SJCRH30 (cell line): ENCODE measurements at places on chromosomes 6 and 20. TPM values are rescaled to one million over a fixed set of nuclear protein-coding genes. Genes with fewer than 3 reads are reported as not detected.

- DNase-seq = peak; percentile 45
Observed at GRCh38 chr6:137218473-137218916, 690 bp downstream of the IFNGR1 start.

DNA sequence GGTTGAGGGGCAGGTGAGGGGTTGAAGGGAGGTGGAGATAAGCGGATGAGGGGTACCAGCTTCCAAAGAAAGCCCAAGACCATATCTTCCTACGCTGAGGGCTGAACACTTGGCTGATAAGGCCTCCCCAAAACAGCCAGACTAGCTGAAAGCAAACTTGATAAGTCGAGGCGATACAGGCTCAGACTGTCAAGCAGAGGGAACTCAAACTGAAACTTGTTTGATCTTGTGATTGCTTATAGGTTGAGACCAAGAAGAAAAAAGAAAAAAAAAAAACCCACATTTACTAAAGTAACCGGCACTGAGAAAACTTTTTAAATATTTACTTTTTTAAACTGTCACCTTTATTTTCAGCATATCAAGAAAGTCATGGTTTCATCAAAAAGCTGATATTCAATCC is 73.6 kb downstream of the TRERF1 start:
- no peak for DNase-seq

GPLD1 gene
- total RNA-seq = 0.23 and 0.59 TPM in 2 replicates

ZBP1 gene
- 0.02 TPM in 1 of 2 replicates, not detected in the other for total RNA-seq

DNA sequence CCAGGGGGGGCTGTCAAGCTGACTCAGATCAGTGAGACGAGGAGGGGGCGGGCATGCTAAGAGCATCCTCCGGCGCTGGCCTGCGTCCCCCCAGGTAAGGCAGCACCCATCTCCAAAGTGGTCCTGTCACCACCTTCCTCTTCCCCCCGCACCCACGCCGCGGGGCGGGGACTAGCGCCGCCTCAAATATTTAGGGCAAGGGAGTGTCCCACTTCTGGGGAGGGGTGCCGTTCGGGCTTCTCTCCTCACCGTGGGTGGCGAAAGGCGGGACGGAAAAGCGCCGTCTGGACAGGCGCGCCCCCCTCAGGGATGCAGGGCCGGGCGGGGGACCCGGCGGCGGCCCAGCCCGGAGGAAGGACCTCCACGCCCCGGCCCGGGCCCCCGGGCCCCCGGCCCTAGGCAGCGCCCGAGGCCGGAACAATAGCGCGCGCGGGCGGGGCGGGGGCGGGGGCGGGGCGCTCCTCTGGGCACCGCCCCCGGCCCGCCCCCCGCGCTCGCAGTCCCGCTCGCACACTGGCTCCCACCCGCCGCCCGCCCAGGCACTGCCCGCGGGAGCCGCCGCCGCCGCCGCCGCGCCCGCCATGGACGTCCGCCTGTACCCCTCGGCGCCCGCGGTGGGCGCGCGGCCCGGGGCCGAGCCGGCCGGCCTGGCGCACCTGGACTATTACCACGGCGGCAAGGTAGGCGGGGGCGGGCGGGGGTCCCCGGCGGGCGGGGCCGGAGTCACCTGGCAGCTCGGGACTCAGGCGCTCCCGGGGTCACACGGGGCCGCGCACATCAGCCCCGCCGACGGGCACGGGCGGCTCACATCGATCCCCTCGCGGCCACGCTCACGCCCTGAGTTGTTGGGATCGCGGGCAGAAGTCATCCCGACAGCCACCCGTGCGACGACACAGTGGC is at the start of gene TOX2:
Gene TOX2, plus strand, starts transcription at position 542 of the 900 bp plus-strand sequence. Its CDS starts 40 bp downstream, at position 582.
- peak; percentile 75 for DNase-seq

DNA sequence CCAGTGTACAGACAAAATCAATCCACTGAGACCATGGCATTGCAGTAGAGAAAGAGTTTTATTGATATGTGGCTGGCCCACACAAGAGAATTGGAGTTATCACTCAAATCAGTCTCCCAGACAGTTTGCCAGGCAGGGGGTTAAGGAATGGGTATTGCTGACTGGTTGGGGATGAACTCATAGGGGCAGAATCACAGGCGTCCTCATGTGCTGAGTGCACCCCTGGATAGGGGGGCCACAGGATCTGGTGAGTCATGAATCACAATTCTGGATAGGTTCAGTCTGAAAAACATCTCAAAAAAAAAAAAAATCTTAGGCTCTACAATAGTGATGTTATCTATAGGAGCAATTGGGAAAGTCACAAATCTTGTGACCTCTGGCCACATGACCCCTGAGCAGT is 29.5 kb upstream of the ILRUN start:
- DNase-seq = no peak

- DNase-seq = peak; percentile 94
Observed at GRCh38 chr20:59222253-59223181, 58.9 kb downstream of the ZNF831 start.

DEK gene
- total RNA-seq = 129 and 142 TPM in 2 replicates

DNA sequence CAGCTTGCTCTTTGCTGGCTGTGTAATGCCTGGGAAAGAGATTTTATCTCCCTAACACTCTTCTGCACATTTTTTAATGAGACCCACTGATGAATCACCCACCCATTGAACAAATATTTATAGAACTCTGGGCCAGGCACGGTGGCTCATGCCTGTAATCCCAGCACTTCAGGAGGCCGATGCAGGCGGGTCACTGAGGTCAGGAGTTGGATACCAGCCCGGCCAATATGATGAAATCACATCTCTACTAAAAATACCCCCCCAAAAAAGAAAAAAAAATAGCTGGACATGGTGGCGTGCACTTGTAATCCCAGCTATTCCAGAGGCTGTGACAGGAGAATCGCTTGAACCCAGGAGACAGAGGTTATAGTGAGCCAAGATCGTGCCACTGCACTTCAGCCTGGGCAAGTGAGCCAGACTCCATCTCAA is 82.1 kb upstream of the SIRPA start:
- DNase-seq = no peak

DNA sequence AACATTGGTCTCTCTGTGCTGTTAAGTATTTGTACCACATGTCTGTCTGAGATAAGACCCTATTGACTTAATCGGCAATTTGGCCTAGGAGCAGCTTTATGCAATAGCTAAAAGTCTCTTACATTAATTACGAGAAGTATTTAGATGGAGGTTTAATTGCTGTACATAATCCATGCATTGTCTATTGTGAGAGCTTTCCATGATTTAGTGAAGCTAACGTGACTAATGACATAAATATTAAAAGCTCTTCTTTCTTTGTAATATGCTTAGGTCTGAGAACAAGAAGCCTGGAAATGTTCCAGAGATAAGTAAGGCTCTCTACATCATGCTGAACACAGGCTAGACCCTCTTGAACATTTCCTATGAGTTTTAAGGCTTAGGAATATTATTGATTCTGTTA is 32.7 kb upstream of the FAM83B start:
- DNase-seq = no peak

GRCh38 chr20:57136734-57137133 is 129.7 kb downstream of the BMP7 start:
- DNase-seq = no peak

- no peak for DNase-seq
Observed at GRCh38 chr6:127762284-127762683, 138.6 kb downstream of the THEMIS start.

EEF1A2 gene
- total RNA-seq = 0.76 and 1.4 TPM in 2 replicates

- peak; percentile 80 for DNase-seq
Observed at GRCh38 chr6:27873021-27873940, 38.9 kb downstream of the OR2B2 start.

DNA sequence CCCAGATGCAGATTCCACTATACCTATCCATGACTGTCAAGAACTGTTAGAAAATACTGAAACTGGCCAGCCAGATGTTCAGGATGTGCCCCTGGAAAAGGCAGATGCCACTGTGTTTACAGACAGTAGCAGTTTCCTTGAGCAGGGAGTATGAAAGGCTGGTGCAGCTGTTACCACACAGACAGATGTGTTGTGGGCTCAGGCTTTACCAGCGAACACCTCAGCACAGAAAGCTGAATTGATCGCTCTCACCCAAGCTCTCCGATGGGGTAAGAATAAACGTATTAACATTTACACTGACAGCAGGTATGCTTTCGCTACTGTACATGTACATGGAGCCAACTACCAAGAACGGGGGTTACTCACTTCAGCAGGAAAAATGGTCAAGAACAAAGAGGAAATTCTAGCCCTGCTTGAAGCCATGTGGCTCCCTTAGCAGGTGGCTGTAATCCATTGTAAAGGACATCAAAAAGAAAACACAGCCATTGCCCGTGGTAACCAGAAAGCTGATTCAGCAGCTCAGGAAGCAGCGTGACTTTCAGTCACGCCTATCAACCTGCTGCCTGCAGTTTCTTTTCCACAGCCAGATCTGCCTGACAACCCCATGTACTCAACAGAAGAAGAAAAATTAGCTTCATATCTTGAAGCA is 459.7 kb upstream of the HTR1E start:
- peak; percentile 54 for DNase-seq

GRCh38 chr20:44692932-44693480 is 22.2 kb upstream of the CCN5 start:
- peak; percentile 79 for DNase-seq

- no peak for DNase-seq
Observed at GRCh38 chr6:68040780-68041179, 594.3 kb upstream of the ADGRB3 start.

DNA sequence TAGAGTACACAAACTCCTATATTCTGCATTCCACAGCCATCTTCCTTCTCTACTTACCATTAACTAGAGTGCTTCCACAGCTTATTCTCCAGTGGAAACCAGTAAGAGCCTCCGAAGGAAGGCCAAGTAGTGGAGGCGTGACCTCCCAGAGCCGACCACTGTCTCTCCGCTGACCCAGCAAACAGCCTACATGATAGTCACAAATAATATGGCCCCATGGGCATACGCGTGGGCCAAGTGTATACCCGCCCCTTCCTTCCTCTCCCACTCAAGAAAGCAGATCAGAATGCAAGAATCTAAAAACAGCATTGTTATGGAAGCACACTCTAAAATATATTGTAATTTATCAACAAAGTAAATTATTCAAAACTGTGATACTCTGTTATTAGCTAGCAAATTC is 526.6 kb upstream of the JARID2 start:
- DNase-seq = no peak

SPATA2 gene
- 8.2 and 8.3 TPM in 2 replicates for total RNA-seq

DNA sequence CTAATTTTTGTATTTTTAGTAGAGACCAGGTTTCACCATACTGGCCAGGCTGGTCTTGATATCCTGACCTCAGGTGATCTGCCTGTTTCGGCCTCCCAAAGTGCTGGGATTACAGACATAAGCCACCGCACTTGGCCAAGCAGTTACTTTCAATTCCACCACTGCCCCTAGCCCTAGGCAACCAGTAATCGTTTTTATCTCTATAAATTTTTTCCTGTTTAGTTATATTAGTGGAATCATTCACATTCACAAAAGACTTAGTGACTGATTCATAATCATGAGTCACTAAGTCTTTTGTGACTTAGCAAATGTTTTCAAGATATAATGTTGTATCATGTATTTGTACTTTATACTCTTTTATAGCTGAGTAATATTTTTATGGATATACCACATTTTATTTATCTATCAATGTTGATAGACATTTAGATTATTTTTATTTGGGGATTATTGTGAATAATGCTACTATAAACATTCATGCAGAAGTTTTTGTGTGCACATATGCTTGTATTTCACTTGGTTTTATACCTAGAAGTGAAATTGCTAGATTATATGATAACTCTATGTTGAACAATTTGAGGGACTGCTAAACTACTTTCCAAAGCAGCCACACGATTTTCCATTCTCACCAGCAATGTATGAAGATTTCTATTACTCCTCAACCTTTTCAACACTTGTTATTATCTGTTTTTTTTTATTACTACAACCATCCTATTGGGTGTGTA is 421.4 kb upstream of the ID4 start:
- DNase-seq = no peak

DNA sequence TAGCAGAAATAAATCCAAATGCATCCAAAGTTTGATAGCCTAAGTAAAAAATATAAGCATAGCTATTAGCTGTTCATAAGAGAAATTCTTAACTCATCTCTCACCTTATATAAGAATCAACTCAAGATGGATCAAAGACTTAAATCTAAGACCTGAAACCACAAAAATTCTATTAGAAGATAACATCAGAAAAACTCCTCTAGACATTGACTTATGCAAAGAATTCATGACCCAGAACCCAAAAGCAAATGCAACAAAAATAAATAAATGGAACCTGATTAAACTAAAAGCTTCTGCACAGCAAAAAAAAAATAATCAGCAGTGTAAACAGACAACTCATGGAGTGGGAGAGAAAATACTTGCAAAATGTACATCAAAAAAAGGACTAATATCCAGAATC is 184.3 kb downstream of the TFAP2A start:
- DNase-seq = no peak

GRCh38 chr6:164068527-164068926 is 654.0 kb downstream of the QKI start:
- no peak for DNase-seq

- no peak for DNase-seq
Observed at GRCh38 chr6:116018976-116019375, 41.7 kb downstream of the FRK start.

DNA sequence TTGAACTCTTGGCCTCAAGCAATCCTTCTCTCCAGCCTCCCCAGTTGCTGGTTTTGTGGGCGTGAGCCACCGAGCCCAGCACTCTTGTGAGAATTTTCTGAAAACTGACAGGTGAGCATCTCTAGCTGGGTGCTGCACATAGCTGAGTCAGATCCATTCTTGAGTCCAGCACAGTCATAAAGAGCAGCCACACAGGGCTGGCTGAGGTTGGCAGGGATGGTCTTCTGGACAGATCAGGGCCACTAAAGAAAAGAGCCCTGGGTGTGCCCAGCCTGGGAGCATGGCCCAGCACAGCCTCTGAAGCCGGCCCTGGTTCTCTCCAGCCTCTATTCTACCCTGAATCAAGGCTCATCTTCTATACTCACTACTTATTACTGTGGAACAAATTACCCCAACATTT is 11.5 kb downstream of the DLGAP4 start:
- DNase-seq = no peak

GRCh38 chr6:148746363-148747144 is at the start of gene UST:
TSS of gene UST (plus strand) at chr6:148747030. CDS start at chr6:148747431, 401 bp downstream.
- DNase-seq = peak; percentile 90

- DNase-seq = no peak
Observed at GRCh38 chr6:52946306-52946705, 36.8 kb upstream of the GSTA3 start.

DNA sequence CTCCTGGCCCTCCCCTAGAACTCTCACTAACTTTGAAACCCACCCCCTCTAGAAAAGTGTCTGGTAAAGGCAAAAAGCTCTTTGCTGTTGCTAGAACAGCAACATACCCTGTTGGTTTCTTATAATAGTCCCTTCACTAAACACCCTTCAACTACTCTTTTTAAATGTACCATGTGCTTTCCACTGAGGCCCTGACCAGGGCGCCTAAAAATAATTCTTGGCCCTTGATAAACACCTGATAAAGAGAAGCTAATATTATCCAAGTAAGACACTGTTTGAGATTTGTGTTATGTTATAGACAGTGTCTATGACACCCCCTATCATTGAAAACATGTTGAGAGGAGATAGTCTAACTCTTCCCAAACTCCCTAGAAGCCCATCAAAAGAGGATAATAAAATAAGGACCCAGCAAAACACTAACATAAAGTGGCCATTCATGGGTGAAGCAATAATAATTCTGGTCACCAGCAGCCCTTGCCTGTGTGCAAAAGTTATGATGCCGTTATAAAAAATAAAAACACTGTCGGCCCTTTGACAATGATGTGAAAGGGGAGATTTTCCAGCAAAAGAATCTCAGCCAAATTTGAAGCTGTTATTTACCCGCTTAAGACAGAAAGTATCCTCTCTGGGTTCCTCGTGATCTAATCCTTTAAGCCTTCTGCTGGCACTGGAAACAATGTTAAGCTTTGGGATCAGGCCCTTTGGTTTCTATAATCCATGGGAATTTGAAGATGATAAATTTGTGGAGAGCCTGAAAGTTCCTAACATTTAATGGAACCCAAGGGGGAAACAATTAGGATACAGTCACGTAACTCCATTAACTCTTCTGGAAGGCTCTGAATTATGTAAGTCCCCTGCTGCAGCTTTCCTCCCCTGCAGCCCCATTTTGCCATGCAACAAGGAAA is 122.6 kb upstream of the PLCB4 start:
- peak; percentile 29 for DNase-seq
